Small intestine (tissue), 16 donors: ENCODE measurements at places on chromosomes 6 and 20. TPM values are rescaled to one million over a fixed set of nuclear protein-coding genes. Genes with fewer than 3 reads are reported as not detected.

GRCh38 chr20:35009665-35010328 lies 54.1 kb downstream of the MYH7B start:
- H3K27ac ChIP-seq, result no peak overlapping the region
- H3K4me3 ChIP-seq, result no peak overlapping the region
- no peak for DNase-seq
- H3K27me3 ChIP-seq, result no peaks in the 10 kb centered on the region
- no peaks in the 10 kb centered on the region for H3K4me1 ChIP-seq

DNA sequence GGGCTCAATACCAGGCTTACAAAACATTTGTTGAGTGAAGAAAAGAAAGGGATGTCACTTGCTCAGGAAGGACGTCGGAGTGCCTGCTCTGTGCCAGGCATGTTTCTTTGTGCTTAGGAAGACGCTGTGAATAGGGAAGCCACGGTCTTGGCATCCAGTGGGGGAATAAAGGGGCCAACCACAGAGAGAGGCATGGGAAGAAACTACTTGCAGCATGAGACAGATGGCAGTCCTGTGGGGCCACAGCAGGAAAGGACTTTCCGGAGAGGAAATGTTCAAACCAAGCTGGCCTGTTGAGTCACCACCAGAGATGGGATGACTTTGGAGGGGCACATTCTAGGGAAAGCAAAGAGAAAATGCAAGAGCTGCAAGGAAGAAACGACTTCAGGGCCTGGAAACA lies 173.2 kb downstream of the CDH26 start:
- DNase-seq, result no peak
- no peak overlapping the region for H3K4me3 ChIP-seq
- no peak overlapping the region for H3K27ac ChIP-seq

- H3K4me1 ChIP-seq, result peaks cover 33% of the 10 kb centered on the region
- DNase-seq, result peak; percentile 86
- peaks cover 57% of the 10 kb centered on the region for H3K36me3 ChIP-seq
These were observed 105.4 kb downstream of the NOL4L start for GRCh38 chr20:32479697-32480171.

DNA sequence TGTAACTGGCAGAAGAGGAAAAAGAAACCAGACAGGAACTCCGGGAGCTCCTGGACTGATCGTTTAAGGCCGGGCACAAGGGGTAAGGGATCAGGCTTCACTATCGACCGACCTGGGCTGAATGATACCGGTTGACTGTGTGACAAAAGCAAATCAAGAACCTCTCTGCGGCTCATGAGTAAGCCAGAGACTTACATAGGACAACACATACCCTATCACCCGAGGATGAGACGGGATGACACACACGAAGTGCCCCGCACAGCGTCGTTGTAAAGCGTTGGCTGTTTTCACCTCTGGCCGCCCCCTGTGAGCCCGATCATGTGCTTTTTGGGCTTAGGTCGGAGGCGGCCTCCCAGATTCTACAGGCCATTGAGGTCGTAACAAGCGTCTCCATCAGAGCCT lies 695 bp upstream of the TGIF2 start:
- H3K27ac ChIP-seq, result peak overlapping the region; percentile 27
- peaks cover 35% of the 10 kb centered on the region for H3K4me1 ChIP-seq
- H3K36me3 ChIP-seq, result no peaks in the 10 kb centered on the region
- H3K27me3 ChIP-seq, result no peaks in the 10 kb centered on the region
- peak overlapping the region; percentile 82 for H3K4me3 ChIP-seq

DNA sequence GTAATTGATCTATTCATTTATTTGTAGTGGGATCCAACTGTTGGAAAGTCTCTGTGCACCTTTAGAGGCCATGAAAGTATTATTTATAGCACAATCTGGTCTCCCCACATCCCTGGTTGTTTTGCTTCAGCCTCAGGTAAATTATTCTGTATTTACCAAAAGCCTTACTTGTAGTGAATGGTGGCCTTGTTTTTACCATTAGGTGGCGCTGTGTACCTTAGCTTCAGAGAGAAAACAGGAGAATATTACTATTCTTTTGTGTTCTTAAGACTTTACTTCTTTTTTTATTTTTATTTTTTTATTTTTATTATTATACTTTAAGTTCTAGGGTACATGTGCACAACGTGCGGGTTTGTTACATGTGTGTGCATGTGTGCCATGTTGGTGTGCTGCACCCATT lies 23.7 kb downstream of the PEX7 start:
- no peak overlapping the region for H3K4me3 ChIP-seq
- H3K4me1 ChIP-seq, result no peaks in the 10 kb centered on the region
- H3K36me3 ChIP-seq, result no peaks in the 10 kb centered on the region
- H3K27ac ChIP-seq, result no peak overlapping the region
- peak; percentile 51 for DNase-seq
- H3K27me3 ChIP-seq, result no peaks in the 10 kb centered on the region

DNA sequence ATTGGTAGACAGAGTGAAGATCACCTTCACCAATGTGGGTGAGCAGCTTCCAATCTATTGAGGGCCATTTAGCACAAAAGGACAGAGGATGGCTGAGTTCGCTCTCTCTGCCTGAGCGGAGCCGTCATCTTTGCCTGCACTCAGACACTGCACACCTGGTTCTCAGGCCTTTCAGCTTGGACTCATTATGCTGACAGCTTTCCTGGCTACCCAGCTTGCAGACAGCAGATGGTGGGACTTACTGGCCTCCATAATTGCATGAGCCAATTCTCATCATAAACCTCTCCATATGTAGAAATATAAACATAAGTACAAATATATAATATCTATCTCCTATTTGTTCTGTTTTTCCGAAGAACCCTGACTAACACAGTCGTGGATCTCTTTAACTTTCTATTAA lies 13.7 kb downstream of the TBXT start:
- no peaks in the 10 kb centered on the region for H3K27me3 ChIP-seq
- no peak for DNase-seq
- H3K36me3 ChIP-seq, result no peaks in the 10 kb centered on the region
- H3K4me1 ChIP-seq, result no peaks in the 10 kb centered on the region
- H3K4me3 ChIP-seq, result no peak overlapping the region

- peaks cover 12% of the 10 kb centered on the region for H3K4me1 ChIP-seq
- no peaks in the 10 kb centered on the region for H3K27me3 ChIP-seq
- DNase-seq, result no peak
- H3K4me3 ChIP-seq, result no peak overlapping the region
- H3K36me3 ChIP-seq, result no peaks in the 10 kb centered on the region
These were observed 35.5 kb upstream of the BMP2 start for GRCh38 chr20:6732001-6732447.

DNA sequence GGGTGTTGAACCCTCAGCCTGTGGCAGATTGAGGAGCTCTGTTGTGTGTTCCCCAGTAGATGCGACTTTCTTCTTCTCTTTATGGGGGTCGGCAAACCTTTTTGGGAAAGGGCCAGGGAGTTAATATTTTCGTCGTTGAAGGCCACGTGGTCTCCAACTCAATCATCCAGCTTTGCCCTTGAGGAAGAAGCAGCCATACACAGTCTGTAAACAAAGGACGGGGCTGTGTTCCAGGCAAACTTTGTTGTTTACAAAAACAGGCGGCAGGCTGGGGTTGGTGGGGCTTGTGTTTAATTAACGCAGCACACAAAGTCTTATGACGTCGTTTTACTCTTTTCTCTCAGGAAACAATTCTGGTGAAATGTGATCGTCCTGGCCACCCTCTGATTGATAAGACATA lies 20.2 kb downstream of the KIF25 start:
- H3K36me3 ChIP-seq, result no peaks in the 10 kb centered on the region
- no peak overlapping the region for H3K27ac ChIP-seq
- H3K4me1 ChIP-seq, result no peaks in the 10 kb centered on the region
- DNase-seq, result no peak

GRCh38 chr6:157630463-157631080 lies 192.5 kb upstream of the SNX9 start:
- no peak overlapping the region for H3K27ac ChIP-seq
- no peaks in the 10 kb centered on the region for H3K36me3 ChIP-seq
- H3K27me3 ChIP-seq, result no peaks in the 10 kb centered on the region
- H3K4me3 ChIP-seq, result no peak overlapping the region
- H3K4me1 ChIP-seq, result no peaks in the 10 kb centered on the region

- no peak overlapping the region for H3K4me3 ChIP-seq
- H3K4me1 ChIP-seq, result no peaks in the 10 kb centered on the region
- no peak overlapping the region for H3K27ac ChIP-seq
- H3K27me3 ChIP-seq, result no peaks in the 10 kb centered on the region
- no peak for DNase-seq
- no peaks in the 10 kb centered on the region for H3K36me3 ChIP-seq
These were observed 50.1 kb upstream of the ASF1A start for GRCh38 chr6:118843685-118844390.

GRCh38 chr20:10682939-10683338 lies 9.1 kb upstream of the JAG1 start:
- no peaks in the 10 kb centered on the region for H3K27me3 ChIP-seq
- no peak overlapping the region for H3K4me3 ChIP-seq
- H3K36me3 ChIP-seq, result no peaks in the 10 kb centered on the region

DNA sequence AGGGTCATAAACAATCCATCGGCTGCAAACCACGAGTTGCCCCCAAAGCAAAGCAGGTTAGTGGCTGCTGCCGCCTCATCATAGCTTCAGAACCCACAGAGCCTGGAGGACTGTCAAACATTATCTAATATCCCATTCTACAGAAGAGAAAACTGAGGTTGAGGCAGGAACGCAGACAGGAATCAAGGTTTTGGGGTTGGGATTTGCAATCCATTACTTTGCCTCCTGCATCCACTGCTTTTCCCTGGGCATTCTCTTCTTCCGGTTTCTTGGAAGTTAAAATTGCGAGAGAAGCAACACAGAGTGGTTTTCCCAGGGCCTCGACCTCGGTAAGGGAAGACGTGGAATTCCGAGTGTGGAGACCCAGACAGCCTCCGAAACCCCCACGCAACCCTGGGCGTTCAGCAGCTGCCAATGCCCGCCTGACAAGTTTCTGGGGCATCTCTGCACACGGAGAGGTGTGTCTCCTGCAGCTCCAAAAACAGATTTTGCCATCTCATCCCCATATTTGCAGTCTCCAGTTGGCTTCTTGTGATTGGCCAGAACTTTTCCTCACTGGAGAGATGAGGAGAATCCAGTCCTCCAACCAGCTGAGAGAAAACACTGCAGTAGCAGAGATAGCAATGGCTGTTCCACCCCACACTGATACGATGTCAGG lies 45.5 kb upstream of the SNAP25 start:
- no peaks in the 10 kb centered on the region for H3K4me1 ChIP-seq
- DNase-seq, result no peak
- H3K4me3 ChIP-seq, result no peak overlapping the region
- peaks cover 6% of the 10 kb centered on the region for H3K27me3 ChIP-seq

DNA sequence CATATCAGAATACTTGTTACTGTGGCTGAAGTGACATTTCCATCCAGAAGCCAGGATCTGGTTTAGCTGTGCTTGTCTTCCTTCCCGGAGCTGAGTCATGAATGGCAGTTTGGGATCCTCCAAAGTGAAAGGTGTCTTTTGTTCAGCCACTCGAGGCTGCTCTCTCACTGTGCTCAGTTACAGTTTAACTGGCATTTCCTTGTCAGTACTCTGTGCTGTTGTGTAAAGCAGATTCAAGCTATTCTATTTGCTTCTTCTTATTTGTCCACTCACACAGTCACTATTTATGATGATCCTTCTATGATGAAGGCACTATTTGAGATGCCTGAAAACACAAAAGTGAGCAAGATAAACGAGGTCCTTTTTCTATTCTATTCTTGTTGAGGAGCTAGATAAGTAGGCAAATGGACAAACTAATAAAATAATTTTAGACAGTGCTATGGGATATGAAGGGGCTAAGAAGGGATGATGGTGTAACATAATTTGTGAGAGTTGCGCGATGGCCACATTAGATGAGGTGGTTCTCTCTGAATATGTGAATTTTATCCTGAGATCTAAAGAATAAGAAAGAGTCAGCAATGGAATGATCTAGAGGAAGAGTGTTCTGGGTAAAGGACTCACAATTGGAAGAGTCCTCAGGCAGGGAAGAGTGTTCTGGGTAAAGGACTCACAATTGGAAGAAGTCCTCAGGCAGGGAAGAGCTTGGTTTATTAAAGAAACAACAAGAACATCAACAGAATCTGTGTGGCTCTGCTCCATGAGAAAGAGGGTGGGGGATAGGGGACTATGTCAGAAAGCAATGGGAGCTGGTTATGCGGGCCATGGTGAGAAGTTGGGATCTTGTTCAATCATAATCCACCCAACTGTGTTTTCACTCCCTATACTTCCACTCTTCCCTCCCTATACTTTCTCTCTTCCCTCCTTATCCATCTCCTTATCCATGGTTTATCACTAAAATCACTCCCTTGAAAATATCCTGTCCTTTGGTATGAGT lies 40.1 kb downstream of the CYP24A1 start:
- H3K27ac ChIP-seq, result no peak overlapping the region
- H3K4me1 ChIP-seq, result no peaks in the 10 kb centered on the region
- H3K4me3 ChIP-seq, result no peak overlapping the region
- no peaks in the 10 kb centered on the region for H3K36me3 ChIP-seq

- peaks cover 3% of the 10 kb centered on the region for H3K36me3 ChIP-seq
- no peak overlapping the region for H3K27ac ChIP-seq
- peak; percentile 51 for DNase-seq
- H3K4me3 ChIP-seq, result no peak overlapping the region
- H3K4me1 ChIP-seq, result no peaks in the 10 kb centered on the region
These were observed 43.1 kb downstream of the SLC17A5 start for GRCh38 chr6:73610444-73611275.

DNA sequence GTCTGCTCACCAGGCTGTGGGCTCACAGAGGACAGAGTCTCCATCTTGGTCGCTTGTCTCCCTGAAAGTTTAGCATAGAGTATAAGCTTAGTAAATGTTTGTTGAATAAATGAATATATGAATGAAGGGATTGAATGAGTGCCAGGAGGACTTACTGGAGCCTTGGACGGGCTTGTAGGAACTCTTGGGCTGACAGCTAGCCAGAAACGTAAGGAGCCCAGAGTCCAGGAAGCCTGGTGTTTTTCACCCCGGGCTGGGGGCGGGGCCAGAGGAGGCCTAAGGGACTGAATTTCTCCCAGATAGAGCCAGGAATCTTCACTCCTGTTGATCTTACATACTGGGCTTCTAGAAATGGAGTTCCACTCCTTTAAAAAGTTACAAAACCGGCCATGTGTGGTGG lies 68.5 kb upstream of the SRSF6 start:
- no peaks in the 10 kb centered on the region for H3K36me3 ChIP-seq
- no peaks in the 10 kb centered on the region for H3K4me1 ChIP-seq
- H3K27ac ChIP-seq, result no peak overlapping the region
- DNase-seq, result no peak

GRCh38 chr6:83868639-83869038 lies 9.2 kb downstream of the CYB5R4 start:
- H3K36me3 ChIP-seq, result peaks cover 8% of the 10 kb centered on the region
- no peaks in the 10 kb centered on the region for H3K4me1 ChIP-seq
- no peak for DNase-seq
- no peak overlapping the region for H3K4me3 ChIP-seq

- no peak overlapping the region for H3K4me3 ChIP-seq
- DNase-seq, result no peak
- no peaks in the 10 kb centered on the region for H3K4me1 ChIP-seq
- H3K27me3 ChIP-seq, result no peaks in the 10 kb centered on the region
- no peak overlapping the region for H3K27ac ChIP-seq
These were observed 161.9 kb downstream of the CDK19 start for GRCh38 chr6:110653381-110653780.

GRCh38 chr6:89977808-89978748 lies 83.8 kb downstream of the GJA10 start:
- H3K27me3 ChIP-seq, result no peaks in the 10 kb centered on the region
- no peaks in the 10 kb centered on the region for H3K4me1 ChIP-seq
- no peak for DNase-seq
- no peak overlapping the region for H3K27ac ChIP-seq
- H3K4me3 ChIP-seq, result no peak overlapping the region

TINAG gene
- 13.4 TPM for polyA plus RNA-seq

COL9A3 gene
- polyA plus RNA-seq, result 5.1 TPM

HLA-DMB gene
- polyA plus RNA-seq, result 22.8 TPM

CCDC167 gene
- 25.7 TPM for polyA plus RNA-seq

HLA-C gene
- polyA plus RNA-seq, result 430 TPM

RAMACL gene
- polyA plus RNA-seq, result not detected

PNLDC1 gene
- polyA plus RNA-seq, result not detected
